Suprapubic skin (tissue), 4 donors: ENCODE measurements at places on chromosomes 12 and 14.

GRCh38 chr12:131729254-131729955 lies 18.5 kb downstream of the SFSWAP start:
- no peak for DNase-seq

DNA sequence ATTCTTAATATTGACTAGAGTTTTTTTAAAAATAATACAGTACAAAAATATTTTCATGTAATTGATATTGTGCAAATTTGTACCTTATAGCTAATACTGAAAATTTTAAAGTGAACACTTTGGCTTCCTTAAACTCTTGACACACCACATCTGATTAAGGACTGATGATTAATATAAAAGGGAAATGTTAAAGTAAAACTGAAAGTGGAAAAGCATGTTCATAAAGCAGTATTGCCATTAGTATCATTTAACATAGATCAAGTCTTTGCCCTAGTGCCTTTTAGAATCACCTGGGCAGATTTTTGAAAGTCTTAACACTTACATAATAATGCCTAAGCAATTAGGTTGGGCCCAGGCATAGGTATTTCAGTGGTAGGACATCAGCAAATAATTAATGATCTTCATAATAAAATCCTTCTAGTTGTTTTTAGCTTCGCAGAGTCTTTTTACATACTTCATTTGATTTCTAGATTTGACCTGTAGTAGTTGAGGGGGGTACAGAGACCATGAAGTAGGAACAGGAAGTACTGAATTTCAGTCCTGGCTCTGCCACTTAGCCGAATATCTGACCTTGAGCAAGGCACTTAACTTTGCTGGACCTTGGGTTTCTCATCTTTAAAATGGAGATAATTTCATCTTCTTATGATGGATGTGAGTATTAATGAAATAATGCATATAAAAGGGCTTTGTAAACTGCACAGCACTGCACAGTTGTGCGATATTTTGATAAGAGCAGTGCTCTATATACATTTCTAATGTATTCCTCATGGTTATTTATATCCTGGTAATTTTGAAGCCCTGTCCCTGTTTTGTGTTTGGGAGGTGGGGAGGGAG lies 43.7 kb downstream of the MARK3 start:
- no peak for DNase-seq

- no peak for DNase-seq
Measured at GRCh38 chr12:54394281-54394719, 9.8 kb upstream of the ZNF385A start.

- DNase-seq, result no peak
Measured at GRCh38 chr12:112473056-112473455, 54.3 kb downstream of the PTPN11 start.
